Esophagus (tissue), 2 donors: ENCODE measurements at places on chromosomes 5 and 9. TPM values are rescaled to one million over a fixed set of nuclear protein-coding genes. Genes with fewer than 3 reads are reported as not detected.

FAXDC2 gene
- polyA plus RNA-seq = 2.4 TPM

GDNF gene
- polyA plus RNA-seq = 0.11 TPM

CDKN2B-AS1 gene
- polyA plus RNA-seq = 0.28 TPM

TMEM232 gene
- polyA plus RNA-seq = 0.65 TPM

ELL2 gene
- 29.1 TPM for polyA plus RNA-seq
